ENCODE measurements at places on chromosomes 1 and 21.

- DNase-seq, result no peak
These were observed 218.2 kb downstream of the BRINP3 start for GRCh38 chr1:190259424-190259823.

GRCh38 chr1:71295350-71295749 is 214.5 kb upstream of the ZRANB2 start:
- no peak for DNase-seq

- no peak for DNase-seq
These were observed 91.0 kb upstream of the MAP1LC3C start for GRCh38 chr1:242089911-242090310.

DNA sequence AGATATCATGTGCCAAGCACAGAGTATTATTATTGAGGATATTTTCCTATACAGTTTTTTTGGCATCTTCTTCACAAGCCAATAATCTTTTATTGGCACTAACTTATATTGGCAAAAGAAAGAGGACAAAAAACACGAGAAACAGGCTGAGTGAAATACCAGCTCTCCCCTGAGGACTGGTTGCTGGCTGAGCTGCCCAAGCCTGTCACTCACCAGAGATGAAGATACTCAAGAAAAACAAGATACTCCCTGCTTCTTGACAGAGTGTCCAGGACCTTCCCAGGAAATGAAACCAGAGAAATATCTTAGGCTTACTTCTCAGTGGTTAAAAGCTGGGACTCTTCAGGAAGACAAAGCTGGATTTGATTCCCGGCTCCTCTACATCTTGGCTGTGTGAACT is 35.9 kb upstream of the ATP1B1 start:
- no peak for DNase-seq

DNA sequence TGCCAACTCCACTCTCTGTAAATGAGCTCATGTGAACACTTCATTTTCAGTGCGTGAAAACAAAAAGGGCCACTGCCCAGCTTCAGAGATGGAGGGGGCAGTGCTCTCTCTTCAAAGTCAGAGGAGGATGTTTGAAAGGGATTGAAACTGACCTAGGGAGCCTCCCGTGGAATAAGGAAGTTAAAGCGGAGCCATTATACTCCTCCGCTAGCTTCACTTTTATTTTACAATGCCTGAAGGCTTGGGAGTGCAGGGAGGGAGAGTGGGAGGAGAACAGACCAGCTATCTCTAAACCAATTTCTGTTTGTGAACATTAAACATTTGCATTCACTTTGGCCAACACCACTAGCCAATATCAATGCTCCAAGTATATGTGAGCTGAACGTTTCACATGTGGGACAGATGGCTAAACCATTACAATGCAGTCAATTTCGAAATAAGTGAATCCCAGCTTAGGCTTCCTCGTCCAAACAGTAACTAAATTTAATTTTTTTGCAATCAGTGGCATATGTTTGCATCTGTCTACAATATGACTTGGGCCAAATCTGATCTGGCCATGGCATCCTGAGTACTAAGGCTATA is 126.9 kb downstream of the ESRRG start:
- no peak for DNase-seq

- DNase-seq, result no peak
These were observed 129.9 kb downstream of the SLC30A10 start for GRCh38 chr1:219798283-219799030.

- DNase-seq, result peak; percentile 22
These were observed 20.6 kb downstream of the MTHFR start for GRCh38 chr1:11784993-11785769.

DNA sequence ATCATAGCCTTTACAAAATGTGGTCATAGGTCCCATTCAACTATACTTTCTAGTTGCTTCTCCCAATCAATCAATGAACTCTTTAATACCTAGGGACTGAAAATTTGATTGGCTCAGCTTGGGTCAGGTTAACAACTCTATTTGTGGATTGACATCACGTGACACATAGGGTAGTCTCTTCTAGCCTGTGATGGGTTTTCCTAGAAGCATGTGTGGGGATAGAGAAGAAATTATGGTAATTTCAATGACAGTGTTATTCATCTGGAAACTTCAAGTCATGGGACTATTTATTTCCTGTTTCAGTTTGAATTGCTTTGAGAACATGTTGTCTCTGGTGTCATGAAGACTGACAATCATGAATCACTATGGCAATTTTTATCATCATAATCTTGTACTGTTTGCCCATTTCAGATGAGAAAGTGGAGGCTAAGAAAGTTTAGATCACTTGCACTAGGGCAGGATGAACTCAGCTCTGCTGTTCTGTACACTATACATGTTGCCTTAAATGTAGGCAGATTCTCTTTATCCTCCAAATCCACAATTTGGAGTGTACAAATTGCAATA is 529.9 kb upstream of the BEND5 start:
- DNase-seq, result no peak

- no peak for DNase-seq
These were observed 35.6 kb downstream of the MSTO1 start for GRCh38 chr1:155645648-155646047.

GRCh38 chr1:20212685-20213331 is 26.5 kb upstream of the PLA2G2C start:
- DNase-seq, result peak; percentile 11

GRCh38 chr1:232059726-232060374 is 433.3 kb downstream of the DISC1 start:
- DNase-seq, result no peak

DNA sequence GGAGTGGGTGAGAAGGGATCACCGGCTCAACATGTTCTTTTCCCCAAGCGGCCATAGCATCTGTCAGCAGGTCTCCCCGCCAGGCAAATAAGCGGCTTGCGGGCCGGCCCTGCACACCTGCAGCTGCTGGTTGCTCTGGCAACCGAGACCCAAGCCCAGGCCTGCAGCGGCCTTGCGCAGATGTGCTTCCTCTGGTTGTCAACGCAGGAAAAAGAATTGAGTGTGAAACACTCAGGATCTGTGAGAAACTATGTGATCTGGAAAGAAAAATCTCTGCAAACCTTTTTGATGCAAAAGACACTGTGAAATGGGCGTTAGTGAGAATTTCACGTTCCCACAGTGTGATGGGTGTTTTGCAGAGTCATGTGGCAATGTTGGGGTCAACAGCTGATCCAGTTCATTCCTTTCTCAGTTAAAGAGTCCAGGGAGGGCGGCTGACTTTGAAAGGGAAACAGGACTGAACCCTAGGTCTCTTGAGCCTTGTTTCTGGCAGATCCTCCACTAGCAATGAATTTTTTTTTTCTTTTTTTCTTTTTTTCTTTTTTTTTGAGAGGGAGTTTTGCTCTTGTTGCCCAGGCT is 28.4 kb downstream of the TOMM20 start:
- DNase-seq, result no peak

- DNase-seq, result no peak
These were observed 203.8 kb upstream of the DUSP10 start for GRCh38 chr1:221945669-221946068.

DNA sequence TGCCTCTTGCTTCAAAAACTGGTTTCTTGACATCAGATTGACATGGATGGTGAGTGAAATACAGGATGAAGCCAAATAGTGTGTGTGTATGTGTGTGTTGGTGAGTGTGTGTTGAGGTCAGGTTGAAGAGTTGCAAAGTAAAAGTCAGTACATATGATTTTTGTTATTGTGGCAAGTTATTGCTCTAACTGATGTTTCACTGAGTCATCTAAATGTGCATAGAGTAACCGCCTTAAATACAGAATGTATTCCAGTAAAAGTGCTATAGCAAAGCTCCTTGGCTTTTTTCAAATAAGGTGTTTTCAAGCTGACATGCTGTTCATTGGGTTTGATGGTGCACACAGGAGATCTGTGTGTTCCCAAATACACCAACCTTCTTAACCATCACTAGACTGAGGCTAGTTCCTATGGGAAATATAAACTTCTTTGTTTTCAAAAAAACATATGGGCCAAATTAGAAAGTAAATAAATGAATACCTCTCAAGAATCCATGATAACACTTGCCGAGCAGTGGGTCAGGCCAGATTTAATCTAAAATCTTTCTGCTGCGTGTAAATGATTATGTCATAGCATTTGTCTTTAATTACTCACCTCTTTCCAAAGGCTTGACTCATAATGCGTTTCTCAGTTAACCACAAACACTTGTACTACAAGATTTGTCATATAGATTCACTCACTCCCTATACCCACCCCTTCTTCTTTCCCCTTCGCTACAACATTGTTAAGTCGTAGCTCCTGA is 151.1 kb downstream of the LYPLAL1 start:
- DNase-seq, result peak; percentile 50

GRCh38 chr1:21909286-21909759 is 27.8 kb downstream of the HSPG2 start:
- DNase-seq, result no peak

DNA sequence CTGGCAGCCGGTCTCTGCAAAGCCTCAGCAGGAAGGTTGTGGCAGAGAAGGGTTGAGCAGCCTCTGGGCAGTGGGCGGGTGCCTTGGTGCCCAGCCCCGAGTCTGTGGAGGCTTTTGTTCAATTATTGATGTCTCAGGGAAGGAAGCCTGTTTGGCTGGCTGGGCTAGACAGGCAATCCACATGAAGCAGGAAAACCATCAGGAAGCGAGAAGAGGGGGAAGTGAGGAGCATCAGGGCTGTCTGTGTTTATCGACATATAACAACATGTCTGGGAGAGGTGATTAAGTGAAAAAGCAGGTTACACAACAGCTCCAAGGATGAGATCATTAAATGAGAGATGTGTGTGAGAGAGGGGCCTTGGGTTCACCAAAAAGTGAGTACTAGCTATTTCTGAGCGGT is 105.4 kb downstream of the UBE2U start:
- no peak for DNase-seq

- DNase-seq, result no peak
These were observed 50.5 kb downstream of the PRKCZ start for GRCh38 chr1:2100780-2101108.

DNA sequence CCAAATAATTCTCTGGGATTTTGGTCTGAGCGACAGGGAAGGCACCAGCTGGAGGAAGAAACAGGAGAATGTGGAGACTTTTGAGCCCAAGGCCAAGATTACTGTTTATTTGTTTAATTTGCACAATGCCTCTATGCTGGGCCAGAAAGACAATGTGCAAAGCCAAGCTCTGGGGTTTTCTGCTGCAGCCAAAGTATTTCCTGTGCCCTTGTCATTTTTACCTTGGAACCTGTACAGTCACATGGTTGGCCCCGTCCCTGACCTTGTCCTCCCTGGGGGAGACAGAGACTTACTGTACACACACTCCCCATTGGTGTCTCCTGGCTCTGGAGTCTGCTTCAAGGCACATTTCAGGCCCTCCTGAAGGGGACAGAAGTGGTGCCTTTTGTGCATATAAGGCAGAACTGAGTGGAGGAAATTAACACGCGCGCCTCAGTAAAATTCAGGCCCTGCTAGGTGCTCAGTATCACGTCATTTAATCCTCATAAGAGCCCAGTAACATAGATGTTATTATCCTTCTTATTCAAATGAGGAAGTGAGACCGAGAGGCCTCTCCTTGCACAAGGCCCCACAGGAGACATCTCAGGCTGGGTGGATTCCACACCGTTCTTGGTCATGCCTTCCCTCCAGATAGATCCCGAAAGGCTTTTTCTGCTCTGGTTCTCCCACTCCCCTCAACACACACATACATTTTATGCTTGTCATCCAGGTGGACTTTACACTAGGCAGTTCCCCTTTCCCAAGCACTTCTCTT is 21.1 kb downstream of the C1orf115 start:
- no peak for DNase-seq

All from SW 1271 (cell line).